ENCODE measurements at places on chromosomes 1 and 21.
A peak's percentile ranks its signal among the peaks of the same experiment; 100 is the strongest.

GRCh38 chr21:43864962-43865539 lies at the start of gene AGPAT3:
Gene AGPAT3, plus strand, starts transcription at chr21:43865223. Its CDS starts 94,459 bp downstream, at chr21:43959682.
- DNase-seq: no peak

- no peak for DNase-seq
These were observed 58.0 kb downstream of the PRDM16 start for GRCh38 chr1:3126756-3127678.

DNA sequence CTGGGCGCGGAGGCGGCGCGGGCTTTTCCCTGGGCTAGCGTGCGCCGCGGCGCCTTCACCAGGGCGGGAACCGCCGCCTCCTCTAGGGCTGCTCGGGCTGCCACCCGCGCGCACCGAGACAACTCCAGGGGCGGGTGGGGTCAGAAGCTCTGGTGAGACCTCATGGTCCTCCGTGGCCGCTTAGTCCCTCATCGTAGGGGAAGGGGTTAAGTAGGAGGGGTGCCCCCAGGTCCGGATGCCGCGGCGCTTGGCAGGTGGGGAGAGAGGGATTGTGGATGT lies 559 bp downstream of the SERTAD4 start:
- DNase-seq: peak; percentile 16

- no peak for DNase-seq
These were observed 33.0 kb upstream of the ID3 start for GRCh38 chr1:23592209-23592892.

DNA sequence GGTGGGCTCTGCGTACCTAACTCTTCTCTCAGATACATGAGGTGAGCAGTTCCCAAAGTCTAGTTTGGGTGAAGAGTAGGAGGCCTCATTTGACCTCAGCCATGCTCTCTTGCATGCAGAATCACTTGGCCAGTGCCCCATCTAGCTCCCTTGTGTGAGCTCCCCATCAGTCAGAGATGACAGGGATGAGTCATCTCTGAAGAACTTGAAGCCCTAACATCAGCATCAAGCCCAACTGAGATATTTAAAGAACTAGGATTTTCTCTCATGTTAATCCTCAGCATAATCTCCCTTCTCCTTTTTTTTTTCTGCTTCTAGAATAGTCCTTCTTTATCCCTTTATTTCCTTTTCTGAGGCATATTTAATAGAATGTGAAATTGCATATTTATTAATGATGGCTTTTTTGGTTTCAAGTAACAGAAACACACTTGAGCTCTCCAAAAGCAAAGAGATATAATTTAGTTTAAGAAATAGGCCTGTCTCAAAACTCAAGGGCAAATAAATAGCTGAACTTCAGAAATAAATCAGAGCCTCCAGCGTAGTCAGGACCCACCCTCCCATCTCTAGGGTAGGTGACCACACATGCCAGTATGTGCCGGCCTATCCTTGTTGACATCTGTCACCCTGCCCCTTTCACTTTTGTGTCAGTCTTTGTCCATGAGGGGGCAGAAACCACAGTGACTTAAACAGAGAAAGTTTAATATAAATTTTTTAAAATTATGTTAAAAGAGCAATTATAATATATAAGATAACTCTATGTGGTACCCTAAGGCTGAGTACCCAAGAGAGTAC lies 112.3 kb downstream of the TSEN15 start:
- no peak for DNase-seq

DNA sequence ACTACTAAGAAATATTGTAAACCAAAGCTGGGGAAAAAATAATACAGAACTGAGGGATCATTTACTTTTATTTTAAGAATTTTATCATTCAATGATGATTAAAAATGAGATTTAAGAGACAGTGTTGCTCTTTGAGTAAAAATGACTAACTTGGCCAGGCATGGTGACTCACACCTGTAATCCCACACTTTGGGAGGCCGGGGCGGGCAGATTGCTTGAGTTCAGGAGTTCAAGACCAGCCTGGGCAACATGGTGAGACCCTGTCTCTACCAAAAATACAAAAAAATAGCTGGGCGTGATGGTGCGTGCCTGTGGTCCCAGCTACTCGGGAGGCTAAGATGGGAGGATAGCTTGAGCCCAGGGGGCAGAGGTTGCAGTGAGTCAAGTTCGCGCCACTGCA lies 21.8 kb upstream of the PLEKHO1 start:
- DNase-seq: no peak

Data from NCI-H1930 (cell line).